ENCODE measurements at places on chromosomes 3 and 15.

GRCh38 chr3:189165092-189165612 lies 6.6 kb upstream of the TPRG1 start:
- DNase-seq, result no peak

DNA sequence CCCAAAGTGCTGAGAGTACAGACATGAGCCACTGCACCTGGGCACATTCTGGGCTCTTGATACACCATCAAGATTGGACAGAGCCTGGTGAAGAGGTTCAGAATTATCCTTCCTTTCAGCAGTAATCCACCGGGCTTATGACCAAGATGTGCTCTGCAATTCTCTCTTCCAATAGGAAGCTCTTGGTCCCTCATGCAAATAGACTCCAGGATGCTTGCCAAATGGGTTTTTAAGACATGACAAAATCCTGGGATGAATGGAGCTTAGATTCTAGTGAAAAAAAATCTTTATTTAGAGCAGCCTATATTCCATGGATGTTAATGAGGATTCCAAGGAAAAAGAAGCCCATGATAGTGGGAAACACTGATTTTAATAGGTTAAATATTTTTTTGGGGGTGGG lies 119.1 kb downstream of the SV2B start:
- no peak for DNase-seq

- no peak for DNase-seq
Measured at GRCh38 chr15:41367418-41367817, 34.7 kb downstream of the NUSAP1 start.

DNA sequence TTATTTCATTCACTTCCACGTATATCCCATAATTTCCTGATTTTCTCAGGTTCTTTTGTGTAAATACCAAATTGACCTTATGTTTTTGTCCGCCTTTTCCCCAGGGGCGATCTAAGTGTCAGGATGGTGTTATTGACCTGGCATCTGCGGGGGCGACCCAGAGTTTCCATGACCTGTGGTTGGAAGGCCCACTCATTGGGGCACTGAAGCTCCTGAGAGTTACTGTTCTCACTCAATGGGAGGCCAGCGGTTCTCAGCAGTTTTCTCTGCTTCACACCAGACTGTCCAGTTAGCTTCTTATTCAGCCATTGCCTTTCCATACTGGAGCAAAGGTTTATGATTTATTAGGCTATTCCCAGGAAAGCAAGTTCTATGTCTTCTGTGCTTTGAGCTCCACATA lies 53.3 kb downstream of the B3GALNT1 start:
- no peak for DNase-seq

GRCh38 chr3:117793622-117794265 lies 1084.2 kb downstream of the TUSC7 start:
- no peak for DNase-seq

DNA sequence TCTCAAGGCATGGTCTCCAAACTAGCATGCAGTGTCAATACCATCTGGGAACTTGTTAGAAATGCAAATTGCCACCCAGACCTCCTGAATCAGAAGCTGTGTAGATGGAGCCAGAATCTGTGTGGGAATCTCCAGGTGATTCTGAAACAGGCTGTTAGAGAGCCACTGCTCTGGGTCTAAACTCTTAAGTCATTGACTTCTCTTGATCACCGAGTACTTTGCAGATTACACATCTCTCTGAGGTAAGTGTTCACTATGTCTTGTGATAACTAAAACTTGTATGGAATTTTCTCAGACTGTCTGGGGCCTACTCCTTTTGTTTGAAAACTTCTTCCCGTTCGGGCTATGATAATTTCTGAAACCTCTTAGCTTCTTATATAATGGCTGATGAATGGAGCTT lies 315.6 kb downstream of the EDEM1 start:
- DNase-seq, result no peak

DNA sequence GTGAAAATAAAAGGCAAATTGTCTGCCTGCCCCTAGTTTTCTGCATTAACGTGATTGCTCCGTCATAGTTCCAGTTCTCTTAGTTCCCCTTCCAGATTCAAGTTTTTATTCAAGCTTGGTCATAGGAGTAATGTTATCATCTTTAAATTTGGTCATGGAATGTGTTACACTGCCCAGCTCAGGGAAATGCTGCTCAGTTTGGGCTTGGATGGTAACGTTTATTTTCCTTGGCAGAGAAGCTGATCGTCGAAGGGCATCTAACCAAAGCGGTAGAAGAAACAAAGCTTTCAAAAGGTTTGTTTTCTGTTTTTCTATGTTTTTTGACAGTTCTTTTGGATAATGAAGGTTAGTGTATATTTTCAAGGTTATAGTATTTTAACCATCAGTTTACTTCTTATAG lies 118.4 kb upstream of the FLNB start:
- DNase-seq, result no peak

- DNase-seq, result no peak
Measured at GRCh38 chr15:63463793-63464192, 40.6 kb upstream of the USP3 start.

GRCh38 chr3:117616227-117616626 lies 906.6 kb downstream of the TUSC7 start:
- no peak for DNase-seq

GRCh38 chr15:94265982-94266381 lies 34.6 kb downstream of the MCTP2 start:
- DNase-seq, result no peak

- no peak for DNase-seq
Measured at GRCh38 chr3:13588221-13588701, 39.3 kb downstream of the FBLN2 start.
